ENCODE measurements at places on chromosomes 16 and 17. TPM values are rescaled to one million over a fixed set of nuclear protein-coding genes. Genes with fewer than 3 reads are reported as not detected.

MLKL gene
- 34.6 TPM for total RNA-seq

PRR29 gene
- total RNA-seq, result 0.81 TPM

NPIPA7 gene
- total RNA-seq, result 17.9 TPM

USH1G gene
- 0.07 TPM for total RNA-seq

CCDC40 gene
- total RNA-seq, result 5.9 TPM

USP6 gene
- not detected for total RNA-seq

CDH8 gene
- 0.28 TPM for total RNA-seq

SPATA32 gene
- 0.13 TPM for total RNA-seq

LGALS9C gene
- not detected for total RNA-seq

MYH2 gene
- not detected for total RNA-seq

ABCA3 gene
- total RNA-seq, result 19.2 TPM

MPV17L gene
- 4.9 TPM for total RNA-seq

MMP15 gene
- 22.2 TPM for total RNA-seq

EPN3 gene
- total RNA-seq, result 0.23 TPM

KRT27 gene
- not detected for total RNA-seq

FLYWCH1 gene
- 28.3 TPM for total RNA-seq

NXPH3 gene
- total RNA-seq, result 0.37 TPM

TEKT5 gene
- not detected for total RNA-seq

ZNF174 gene
- 14.2 TPM for total RNA-seq

SPNS2 gene
- total RNA-seq, result 14.1 TPM

CDRT4 gene
- total RNA-seq, result 0.61 TPM

KREMEN2 gene
- 2.3 TPM for total RNA-seq

DHRS7C gene
- not detected for total RNA-seq

SHBG gene
- total RNA-seq, result 0.64 TPM

TP53TG3C gene
- total RNA-seq, result 0.31 TPM

PMP22 gene
- 256 TPM for total RNA-seq

APOBR gene
- total RNA-seq, result 0.06 TPM

IGFALS gene
- not detected for total RNA-seq

CCT6B gene
- total RNA-seq, result 0.37 TPM

KRT20 gene
- total RNA-seq, result 0.22 TPM

PSMD7 gene
- 183 TPM for total RNA-seq

NKD1 gene
- total RNA-seq, result 0.54 TPM

KRT12 gene
- total RNA-seq, result not detected

PABPN1L gene
- not detected for total RNA-seq

KCTD11 gene
- total RNA-seq, result 10.7 TPM

CDH5 gene
- total RNA-seq, result 0.27 TPM

ST6GALNAC1 gene
- total RNA-seq, result 0.46 TPM

TBX2 gene
- total RNA-seq, result 5.9 TPM

ERN2 gene
- total RNA-seq, result not detected

CES4A gene
- total RNA-seq, result 2.0 TPM

TBC1D3E gene
- not detected for total RNA-seq

CCDC200 gene
- not detected for total RNA-seq

IRX5 gene
- 2.1 TPM for total RNA-seq

CSH2 gene
- not detected for total RNA-seq

PDILT gene
- total RNA-seq, result not detected

CHAD gene
- total RNA-seq, result not detected

TPSAB1 gene
- total RNA-seq, result not detected

RSKR gene
- 4.3 TPM for total RNA-seq

MEOX1 gene
- total RNA-seq, result not detected

COX11 gene
- 86.8 TPM for total RNA-seq

PSME3IP1 gene
- 108 TPM for total RNA-seq
